ENCODE measurements at places on chromosomes 6 and 20. TPM values are rescaled to one million over a fixed set of nuclear protein-coding genes. Genes with fewer than 3 reads are reported as not detected.

DNA sequence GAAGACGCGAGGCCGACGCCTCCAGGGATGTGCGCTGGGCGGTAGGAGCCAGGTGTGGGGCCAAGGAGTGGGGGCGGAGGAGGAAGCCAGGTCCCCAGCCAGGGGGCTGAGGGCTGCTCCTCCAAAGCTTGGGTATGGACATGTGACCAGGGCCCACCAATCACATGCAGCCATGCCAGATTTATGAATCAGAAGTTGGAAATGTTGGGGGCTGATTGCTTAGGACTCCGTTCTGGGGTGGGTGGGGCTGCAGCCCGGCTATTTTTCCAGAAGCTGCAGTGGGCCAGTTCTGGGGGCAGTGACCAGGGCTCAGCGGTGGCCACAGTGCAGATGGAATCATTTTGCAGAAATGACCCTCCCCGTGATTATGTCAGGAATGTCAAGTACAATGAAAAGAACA lies 96.0 kb downstream of the CEBPB start:
- DNase-seq = peak; percentile 88

DNA sequence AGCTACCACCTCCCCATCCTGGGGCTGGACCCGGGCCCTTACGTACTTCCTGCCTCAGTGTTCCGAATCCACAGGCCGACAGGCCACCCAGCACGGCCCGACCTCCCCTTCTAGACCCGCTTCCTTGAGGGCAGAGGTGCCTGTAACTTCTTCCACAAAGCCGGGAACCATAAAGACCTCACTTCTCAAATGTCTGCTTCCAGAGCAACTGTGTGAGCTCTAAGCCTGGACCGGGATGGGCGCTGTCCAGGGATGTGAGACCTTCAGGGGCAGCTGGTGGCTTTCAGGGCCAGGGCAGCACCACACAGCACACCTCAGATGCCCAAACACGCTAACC lies 9.3 kb downstream of the SLC2A4RG start:
- DNase-seq = no peak

GRCh38 chr20:53865901-53866793 lies 204.2 kb downstream of the BCAS1 start:
- peak; percentile 54 for DNase-seq

GRCh38 chr6:64486578-64487351 lies 851.2 kb downstream of the PHF3 start:
- DNase-seq = no peak

The BMP5 gene
- 0.54 TPM for total RNA-seq

GRCh38 chr6:168967281-168967925 lies 286.2 kb downstream of the THBS2 start:
- no peak for DNase-seq

The JPH2 gene
- total RNA-seq = 117 TPM

DNA sequence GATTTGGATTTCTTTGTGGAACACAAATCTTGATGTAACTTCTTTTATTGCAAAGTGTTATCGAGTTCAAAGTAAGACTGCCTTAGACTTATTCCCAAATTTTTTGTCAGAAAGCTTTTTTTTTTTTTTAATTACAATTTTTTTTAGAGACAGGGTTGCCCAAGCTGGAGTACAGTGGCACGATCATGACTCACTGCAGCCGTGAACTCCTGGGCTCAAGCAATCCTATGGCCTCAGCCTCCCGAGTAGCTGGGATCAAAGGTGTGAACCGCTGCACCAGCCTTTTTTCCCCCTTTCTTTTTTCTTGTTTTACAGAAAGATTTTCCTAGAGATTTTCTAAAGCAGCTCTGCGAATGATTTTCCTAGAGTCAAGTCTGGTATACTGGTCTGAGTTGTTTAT lies 2.8 kb downstream of the RIOK1 start:
- DNase-seq = no peak

The C20orf141 gene
- total RNA-seq = not detected

DNA sequence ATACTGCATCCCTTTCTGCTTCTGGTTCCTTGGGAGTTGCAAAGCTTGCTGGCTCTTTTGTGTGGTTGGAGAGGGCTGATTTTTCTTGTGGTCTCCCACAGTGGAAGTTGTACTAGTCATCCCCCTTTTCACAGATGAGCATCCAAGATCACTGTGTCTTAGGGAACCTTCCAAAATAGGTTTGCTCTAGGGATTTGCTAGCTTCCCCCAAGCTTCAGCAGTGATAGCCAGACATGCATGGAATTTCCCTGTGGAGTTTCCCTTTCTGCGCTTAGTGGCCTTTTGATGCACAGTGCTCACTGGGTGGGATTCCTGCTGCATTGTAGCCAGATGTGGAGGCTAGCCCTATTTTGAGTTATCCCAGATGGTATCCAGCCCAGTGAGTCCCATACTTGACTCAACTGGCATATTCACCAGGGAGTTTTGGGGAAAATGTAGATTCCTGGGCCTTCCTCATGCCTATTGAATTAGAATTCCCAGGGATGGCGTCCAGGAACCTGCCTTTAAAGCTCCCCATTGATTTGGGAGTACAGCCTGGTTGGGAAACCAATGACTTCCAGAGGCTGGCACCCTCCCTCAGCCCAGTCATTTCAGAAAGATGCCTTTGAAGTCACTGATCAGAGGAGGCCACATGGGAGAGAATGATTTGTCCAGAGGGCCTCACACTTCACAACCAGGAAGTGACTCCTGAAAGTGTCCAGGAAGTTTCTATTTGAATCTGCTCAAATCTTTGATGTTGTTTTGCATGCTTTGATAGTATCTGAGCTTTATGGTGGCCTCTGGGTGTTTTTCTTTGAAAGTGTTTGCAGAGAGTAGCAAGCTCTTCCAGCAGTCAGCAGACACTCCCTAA lies 25.9 kb downstream of the PPARD start:
- DNase-seq = no peak

DNA sequence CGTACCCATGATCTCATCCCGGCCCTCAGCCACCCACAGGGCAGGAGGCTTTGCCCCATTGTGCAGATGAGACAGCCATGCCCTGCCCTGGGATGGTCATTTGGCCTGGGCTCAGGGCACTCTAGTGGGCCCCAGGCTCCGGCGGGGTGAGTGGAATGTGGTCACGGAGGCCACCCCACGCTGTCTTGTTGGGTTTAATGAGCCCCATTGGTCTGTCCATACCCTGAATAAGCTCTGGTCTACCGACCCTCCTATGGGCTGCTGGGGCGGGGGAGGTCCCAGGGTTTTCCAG lies 50.6 kb downstream of the FGD2 start:
- DNase-seq = peak; percentile 56

DNA sequence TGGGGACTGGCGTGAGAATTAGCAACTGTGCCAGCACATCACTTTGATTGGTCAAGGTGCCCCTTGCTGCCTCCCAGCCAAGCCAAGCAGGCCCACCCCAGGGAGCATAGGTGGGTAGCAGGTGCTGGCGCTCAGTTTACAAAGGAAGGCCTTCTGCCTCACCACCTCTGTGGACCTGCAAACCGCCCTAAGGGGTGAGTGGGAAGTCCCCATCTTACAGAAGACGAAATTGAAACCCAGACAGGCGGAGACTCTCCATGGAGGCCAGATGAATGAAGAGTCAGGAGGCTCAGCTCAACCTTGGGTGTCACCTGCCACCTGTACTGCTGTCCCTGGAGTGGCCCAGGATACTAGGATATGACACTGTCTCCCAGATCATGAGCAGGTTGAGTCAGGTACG lies 21.5 kb upstream of the MAS1L start:
- DNase-seq = no peak

The TNNC2 gene
- total RNA-seq = 0.46 TPM

The CTCFL gene
- total RNA-seq = not detected

DNA sequence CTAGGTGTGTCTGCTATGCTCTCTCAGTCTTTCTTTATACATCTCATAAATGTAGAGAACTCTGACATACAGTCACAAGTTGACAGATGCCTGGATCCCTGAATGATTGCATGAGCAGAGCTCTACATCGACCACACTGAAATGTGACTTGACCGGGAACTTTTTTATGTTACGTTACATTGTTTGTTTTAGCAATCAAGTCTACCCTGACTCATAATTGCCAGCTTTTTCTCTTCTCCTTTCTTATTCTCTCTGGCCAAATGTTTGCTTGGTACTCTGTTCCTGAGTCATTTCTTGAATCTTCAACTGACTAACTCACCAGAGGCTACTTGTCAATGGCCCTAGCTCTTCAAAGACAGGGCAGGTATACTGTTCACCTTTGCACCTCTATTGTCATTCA lies 213.6 kb upstream of the DTNBP1 start:
- no peak for DNase-seq

The BRD2 gene
- total RNA-seq = 100 TPM

- no peak for DNase-seq
Observed at GRCh38 chr20:57315976-57316480, 13.6 kb upstream of the SPO11 start.

- no peak for DNase-seq
Observed at GRCh38 chr6:89842228-89842627, 12.5 kb downstream of the CASP8AP2 start.

DNA sequence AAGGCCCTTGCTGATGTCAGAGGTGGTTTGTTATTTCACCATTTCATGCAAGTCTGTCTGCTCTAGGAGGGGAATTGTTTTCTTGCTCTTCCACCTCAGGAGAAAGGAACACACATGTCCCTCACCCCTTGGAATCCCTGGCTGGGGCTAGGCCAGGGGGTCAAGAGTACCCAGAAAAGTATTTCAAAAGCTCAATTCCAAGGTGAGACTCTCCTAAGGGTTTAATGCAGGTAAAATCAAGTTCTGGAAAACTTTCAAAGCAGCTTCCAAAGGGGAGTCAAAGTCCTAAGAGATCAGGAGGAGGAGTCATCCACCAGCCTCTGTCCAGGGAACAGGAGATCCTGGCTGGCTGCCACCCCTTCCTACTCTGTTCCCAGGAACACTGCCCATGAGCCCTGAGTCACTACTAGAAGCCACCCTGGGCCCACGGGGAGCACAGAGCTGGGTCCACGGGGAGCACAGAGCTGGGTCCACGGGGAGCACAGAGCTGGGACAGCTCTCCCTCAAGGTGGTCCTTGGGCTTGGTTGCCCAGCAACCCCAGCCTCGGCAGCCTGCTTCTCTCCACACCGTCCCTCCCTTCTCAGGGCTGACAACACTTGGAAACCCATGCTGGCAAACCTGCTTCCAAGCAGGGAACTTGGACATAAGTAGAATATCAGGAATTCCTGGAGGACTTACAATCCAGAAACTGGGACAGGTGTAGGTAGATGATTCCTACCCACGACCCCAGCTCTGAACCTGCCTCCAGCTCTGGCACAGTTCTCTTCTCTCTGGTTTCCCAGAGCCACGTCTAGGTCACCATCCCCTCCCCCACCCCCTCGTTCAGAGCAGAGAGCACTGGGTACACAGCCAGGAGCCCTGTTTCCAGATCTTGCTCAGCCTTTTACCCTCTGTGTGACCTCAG lies 35.3 kb upstream of the CDKN1A start:
- DNase-seq = peak; percentile 91

DNA sequence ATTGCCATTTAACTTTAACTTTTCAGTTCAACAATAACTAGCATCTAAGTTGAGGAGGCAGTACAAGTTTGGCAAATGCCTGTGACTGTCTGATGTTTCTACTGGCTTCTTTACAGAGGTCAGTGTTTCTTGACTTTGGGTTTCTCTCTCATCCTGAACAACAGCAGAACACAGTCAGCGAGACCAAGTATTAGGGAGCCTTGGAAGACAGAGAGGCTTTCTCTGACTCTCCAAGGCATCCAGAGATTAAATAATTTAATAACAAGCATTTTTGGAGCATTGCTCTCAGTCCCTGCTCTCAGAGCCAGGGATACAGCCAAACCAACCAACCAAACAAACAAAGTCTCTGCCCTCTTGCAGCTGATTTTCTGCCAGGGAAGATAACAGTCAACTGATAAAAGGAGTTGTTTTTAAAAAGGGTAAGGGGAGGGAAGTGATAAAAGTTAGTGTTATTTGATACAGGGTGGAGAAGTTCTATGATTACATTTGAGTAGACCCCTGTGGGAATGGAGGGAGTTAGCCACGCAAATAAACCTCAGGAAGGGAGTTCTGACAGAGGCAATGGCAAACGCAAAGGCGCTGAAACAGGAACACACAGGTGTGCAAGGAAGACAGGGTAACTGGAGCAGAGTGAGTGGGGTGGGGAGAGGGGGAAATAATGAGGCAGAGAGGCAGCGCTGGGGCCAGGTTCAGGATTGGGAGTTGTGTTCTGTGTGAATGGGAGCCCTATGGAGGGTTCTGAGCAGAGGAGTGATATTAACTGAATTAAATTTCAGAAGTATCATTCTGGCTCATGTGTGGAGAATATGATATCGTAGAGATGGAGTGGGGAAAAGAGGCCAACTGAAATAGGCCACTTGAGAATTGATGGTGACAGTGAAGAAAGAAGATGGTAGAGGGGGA lies 55.2 kb downstream of the SEL1L2 start:
- no peak for DNase-seq

DNA sequence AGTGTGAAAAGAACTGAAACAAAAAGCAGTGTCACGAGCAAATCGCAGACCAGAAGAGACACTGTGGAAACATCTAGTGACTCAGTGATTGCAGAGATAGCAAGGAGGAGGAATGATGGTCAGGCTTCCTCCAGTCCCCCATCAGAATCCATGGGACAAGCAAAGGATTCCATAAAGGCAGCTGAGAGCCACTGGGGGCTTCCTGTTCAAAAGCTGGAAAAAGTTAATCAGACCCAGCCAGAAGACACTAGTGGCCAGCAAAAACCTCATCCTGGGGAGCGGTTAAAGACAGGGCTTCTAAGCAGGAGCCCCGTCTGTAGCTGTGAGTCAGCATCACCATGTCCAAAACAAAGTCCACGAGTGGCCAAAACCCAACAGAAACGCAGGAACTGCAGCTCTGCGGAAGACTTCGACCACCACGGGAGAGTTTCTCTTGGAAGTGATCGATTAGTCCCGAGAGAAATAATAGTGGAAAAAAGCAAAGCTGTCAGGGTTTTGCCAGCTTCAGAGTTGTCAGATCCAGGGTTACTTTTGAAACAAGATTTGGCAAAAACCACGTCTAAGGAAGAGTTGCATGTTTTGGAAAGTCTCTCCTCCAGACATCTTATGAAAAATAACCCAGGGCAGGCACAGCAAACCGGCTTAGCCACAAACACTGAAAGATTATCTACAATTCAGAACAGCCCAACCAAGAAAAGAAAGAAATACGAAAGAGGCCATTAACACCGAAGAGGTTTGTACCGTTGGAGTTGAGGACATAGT lies 51.0 kb downstream of the JAG1 start:
- DNase-seq = peak; percentile 67

Data from right cardiac atrium (tissue), 5 donors.